H9 (cell line): ENCODE measurements at places on chromosomes 1 and 21. TPM values are rescaled to one million over a fixed set of nuclear protein-coding genes. Genes with fewer than 3 reads are reported as not detected.
A peak's percentile ranks its signal among the peaks of the same experiment; 100 is the strongest.

- H3K4me3 ChIP-seq, result no peak overlapping the region
- H3K27me3 ChIP-seq, result no peaks in the 10 kb centered on the region
- H3K36me3 ChIP-seq, result peaks cover 87% of the 10 kb centered on the region
- DNase-seq, result peak; percentile 83
- no peak overlapping the region for H3K27ac ChIP-seq
Observed at GRCh38 chr1:153749408-153750005, 21.7 kb downstream of the INTS3 start.

- H3K36me3 ChIP-seq, result no peaks in the 10 kb centered on the region
- DNase-seq, result no peak
- no peaks in the 10 kb centered on the region for H3K27me3 ChIP-seq
Observed at GRCh38 chr1:181206979-181207790, 118.7 kb downstream of the IER5 start.

S100A5 gene
- not detected in 2 replicates for total RNA-seq

PAQR6 gene
- total RNA-seq, result 14.6 and 15.8 TPM in 2 replicates

DNA sequence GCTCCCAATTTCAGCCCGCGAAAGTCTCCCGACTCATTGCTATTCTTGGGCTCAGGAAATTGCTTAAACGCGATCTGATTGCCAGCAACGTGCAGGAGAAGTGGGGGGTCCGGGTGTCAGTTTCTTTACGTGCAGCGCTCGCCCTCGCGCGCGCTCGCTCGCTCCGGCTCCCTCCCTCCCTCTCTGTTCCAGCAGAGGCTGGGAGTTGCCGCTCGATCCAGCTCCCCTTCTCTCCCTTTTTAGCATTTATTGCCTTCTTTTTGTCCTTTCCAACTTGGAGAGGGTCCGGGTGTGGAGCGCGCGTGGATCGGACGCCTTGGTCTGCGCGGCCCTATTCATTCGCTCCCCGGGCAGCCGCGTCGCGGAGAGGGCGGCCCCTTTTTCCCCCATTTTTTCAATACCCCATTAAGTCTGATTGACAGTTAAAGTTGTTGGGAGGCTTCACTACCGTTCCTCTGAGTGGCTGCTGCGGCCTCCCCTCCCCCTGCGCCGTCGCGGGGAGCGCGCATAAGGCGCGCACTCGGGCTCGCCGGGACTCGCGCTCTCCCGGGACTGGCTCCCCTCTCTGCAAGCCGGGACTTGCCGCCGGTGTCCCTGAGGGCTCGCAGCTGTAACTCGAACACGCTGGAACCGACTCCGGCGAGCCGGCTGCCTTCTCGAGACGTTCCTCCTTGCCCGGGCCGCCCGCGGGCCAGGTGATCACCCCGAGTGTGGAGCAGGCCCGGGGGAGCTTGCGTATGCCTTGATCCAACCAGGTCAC, at the start of gene DHRS3:
DHRS3 (minus strand) TSS at position 310 of the 760 bp plus-strand sequence. CDS start 862 bp downstream, outside the sequence.
- H3K4me1 ChIP-seq, result peaks cover 2% of the 10 kb centered on the region; the same call in 1 of the 2 replicates
- peaks cover 12% of the 10 kb centered on the region for H3K36me3 ChIP-seq
- peak within 1 kb of the TSS; percentile 96 for H3K4me3 ChIP-seq
- H3K27ac ChIP-seq, result no peak within 1 kb of the TSS

- peaks cover 5% of the 10 kb centered on the region; the same call in 1 of the 2 replicates for H3K36me3 ChIP-seq
- DNase-seq, result no peak
- H3K4me3 ChIP-seq, result no peak overlapping the region
- H3K4me1 ChIP-seq, result peaks cover 2% of the 10 kb centered on the region; the same call in 1 of the 2 replicates
Observed at GRCh38 chr1:30872948-30873263, 35.7 kb downstream of the SDC3 start.

GRCh38 chr1:179776831-179777230, 33.7 kb downstream of the FAM163A start:
- H3K4me3 ChIP-seq, result no peak overlapping the region
- H3K4me1 ChIP-seq, result no peaks in the 10 kb centered on the region
- no peak overlapping the region for H3K27ac ChIP-seq
- no peak for DNase-seq
- no peaks in the 10 kb centered on the region for H3K36me3 ChIP-seq
- no peaks in the 10 kb centered on the region for H3K27me3 ChIP-seq

AADACL3 gene
- total RNA-seq, result 0.22 and 0.35 TPM in 2 replicates

DNA sequence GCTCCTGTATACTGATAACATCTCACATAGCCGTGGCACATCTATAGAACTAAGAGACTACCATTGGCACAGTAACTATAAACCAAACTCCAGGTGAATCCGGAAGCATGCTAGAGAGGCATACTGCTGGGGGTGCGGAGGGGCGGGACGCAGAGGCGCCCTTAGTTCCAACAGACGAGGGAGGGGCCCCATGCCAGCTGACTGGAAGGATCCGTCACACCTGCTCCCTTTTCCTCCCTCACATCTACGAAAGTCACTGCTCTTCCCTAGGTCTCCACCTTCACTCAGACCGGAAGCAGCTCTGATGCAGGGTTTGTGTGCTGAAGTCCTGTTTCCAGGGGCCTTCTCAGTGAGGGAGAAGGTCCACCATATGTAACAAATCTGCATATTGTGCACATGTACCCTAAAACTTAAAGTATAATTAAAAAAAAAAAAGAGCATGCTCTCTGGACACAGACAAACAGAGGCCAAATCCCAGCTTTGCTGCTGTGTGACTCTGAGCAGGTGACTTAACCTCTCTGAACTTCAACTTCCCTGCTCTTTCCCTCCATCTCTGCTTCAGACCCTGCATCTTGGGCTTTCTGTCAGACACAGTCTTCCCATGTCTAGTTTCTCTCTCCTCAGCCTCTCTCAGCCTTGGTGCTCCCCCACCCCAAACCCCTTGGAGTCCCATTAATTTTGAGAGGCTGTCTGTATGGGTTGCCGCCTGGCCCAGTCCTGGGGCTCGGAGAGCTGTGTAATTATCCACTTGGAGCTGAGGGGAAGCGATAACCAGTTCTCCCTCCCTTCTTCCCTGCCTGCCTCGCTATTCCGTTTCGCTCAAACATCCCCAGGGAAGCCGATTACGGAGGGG, 7.8 kb upstream of the GJB5 start:
- no peaks in the 10 kb centered on the region for H3K36me3 ChIP-seq
- no peaks in the 10 kb centered on the region; the same call in 1 of the 2 replicates for H3K4me1 ChIP-seq
- no peak for DNase-seq
- no peak overlapping the region for H3K27ac ChIP-seq

OLFML3 gene
- total RNA-seq, result 171 and 176 TPM in 2 replicates

DISP1 gene
- total RNA-seq, result 2.5 and 2.6 TPM in 2 replicates

TMEM61 gene
- total RNA-seq, result 0.61 and 1.0 TPM in 2 replicates

DNA sequence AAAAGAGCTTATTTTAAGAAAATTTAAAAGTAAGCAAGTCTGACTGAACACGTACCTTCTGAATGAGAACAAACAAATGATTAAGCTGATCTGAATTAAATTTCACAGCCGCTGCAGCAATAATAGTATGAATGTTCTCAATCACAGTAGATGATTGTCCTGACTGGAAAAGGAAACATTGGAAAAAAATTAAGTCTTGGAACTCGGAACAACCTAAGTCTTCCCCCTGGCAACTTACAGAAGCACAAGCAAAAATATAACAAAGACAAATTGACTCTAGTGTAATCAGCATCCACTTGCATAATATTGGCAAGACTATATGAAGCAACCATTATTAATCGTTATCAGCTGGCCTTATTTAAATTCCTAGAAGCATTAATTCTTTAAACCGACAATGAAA, 60.5 kb downstream of the USP24 start:
- peaks cover 47% of the 10 kb centered on the region for H3K36me3 ChIP-seq
- no peaks in the 10 kb centered on the region for H3K27me3 ChIP-seq
- no peak overlapping the region for H3K4me3 ChIP-seq
- no peak for DNase-seq

DNA sequence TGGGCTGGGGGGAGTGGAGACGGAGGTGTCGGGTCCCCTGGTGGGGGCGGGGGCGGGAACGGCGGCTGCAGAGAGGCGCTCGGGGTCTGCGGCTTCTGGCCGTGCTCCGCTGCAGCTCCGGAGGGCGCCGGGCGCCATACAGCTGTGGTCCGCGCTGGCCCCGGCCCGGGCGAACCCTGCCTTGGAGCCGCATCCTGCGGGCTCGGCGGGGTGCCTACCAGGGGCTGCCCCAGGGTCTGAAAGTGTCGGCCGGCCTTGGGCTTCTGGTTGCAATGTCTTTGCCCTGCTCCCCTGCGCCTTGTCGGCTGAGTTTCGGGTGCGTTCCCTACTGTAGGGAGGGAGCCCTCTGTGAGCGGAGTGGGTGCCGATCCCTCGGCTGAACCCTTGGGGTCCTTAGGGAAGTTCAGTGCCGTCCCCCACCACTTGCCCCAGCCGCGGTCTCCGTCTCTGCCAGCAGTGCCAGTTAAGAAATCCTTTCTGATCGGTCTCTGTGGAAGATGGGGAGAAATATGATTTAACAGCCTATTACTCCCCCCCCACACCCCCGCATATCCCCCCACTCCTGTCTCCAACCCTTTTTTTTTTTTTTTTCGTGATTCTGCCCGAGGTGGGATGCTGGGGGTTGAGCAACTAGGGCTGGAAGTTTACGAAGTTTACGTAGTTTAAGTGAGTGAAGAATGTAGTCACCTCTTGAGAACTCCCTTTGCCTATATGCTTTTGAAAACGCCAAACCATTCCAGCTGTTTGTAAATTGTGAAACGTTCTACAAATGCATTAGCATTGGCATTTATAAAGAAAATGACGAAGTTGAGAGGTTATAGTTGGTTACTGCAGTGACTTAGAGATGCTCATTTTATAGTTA, 588 bp downstream of the NEXN start:
- DNase-seq, result peak; percentile 68
- no peak overlapping the region for H3K27ac ChIP-seq
- H3K4me1 ChIP-seq, result no peaks in the 10 kb centered on the region
- H3K4me3 ChIP-seq, result peak overlapping the region; percentile 96

GRCh38 chr1:47624531-47624930, 186.7 kb downstream of the FOXD2 start:
- H3K27ac ChIP-seq, result no peak overlapping the region
- H3K4me3 ChIP-seq, result no peak overlapping the region
- no peaks in the 10 kb centered on the region; the same call in 1 of the 2 replicates for H3K27me3 ChIP-seq
- H3K36me3 ChIP-seq, result no peaks in the 10 kb centered on the region
- peak; percentile 81 for DNase-seq
- H3K4me1 ChIP-seq, result no peaks in the 10 kb centered on the region

BARHL2 gene
- not detected in 2 replicates for total RNA-seq

ENAH gene
- 284 and 285 TPM in 2 replicates for total RNA-seq

ORC1 gene
- 44.3 and 46.4 TPM in 2 replicates for total RNA-seq

METTL18 gene
- total RNA-seq, result 8.0 and 8.7 TPM in 2 replicates

TFF2 gene
- total RNA-seq, result not detected in 2 replicates

DNA sequence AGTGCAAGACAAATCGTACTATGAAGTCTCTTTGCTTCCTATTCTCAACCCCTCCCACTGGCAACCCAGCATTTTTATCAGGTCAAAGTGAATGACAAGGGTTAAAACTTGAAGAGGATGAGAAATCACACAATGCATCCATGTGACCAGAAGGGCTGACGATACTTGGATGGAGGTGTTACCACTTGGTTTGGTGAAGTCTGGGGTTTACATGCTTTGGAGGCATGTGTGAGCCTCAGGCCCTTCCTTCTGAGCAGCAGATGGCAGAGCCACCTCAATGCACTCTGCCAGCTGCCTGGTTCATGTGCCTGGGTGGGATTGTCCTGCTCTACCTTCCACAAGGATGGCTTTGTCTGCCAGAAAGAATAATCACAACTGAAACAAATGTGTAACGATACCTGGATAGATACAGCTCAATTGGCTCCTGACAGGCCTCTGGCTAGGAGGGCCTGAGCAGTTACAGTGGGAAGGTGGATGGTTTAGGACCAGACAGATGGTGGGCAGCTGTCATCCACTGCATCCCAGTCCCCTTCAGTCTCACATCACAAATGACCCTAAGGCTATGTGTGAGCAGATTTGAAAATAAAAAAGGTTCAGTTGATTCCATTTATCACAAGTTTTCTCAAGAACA, 51.5 kb upstream of the CNIH3 start:
- no peak for DNase-seq
- H3K4me1 ChIP-seq, result no peaks in the 10 kb centered on the region
- H3K27ac ChIP-seq, result no peak overlapping the region

S100A4 gene
- 9.0 and 9.3 TPM in 2 replicates for total RNA-seq

BATF3 gene
- 2.1 and 2.2 TPM in 2 replicates for total RNA-seq

DNA sequence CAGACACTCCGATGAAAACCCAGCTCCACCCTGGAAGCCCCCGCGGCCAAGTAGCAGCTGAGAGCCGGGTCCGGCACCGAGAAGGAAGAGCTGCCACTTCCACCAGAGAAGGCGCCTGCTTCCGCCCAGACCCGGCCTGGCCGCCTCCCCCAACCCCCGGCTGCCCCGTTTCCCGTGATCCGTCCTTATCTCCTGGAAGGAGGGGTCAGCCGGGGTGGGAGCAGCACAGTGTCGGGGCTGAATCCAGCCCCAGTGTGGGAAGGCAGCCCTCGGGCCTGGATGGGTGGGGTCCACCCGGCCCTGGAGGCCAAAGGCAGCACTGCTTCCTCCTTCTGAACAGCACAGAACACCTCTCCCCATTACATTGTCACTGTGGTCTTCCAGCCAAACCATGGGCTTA, 69.4 kb downstream of the MEGF6 start:
- no peaks in the 10 kb centered on the region for H3K36me3 ChIP-seq
- no peaks in the 10 kb centered on the region for H3K27me3 ChIP-seq
- no peak overlapping the region for H3K27ac ChIP-seq
- no peak overlapping the region for H3K4me3 ChIP-seq

DNA sequence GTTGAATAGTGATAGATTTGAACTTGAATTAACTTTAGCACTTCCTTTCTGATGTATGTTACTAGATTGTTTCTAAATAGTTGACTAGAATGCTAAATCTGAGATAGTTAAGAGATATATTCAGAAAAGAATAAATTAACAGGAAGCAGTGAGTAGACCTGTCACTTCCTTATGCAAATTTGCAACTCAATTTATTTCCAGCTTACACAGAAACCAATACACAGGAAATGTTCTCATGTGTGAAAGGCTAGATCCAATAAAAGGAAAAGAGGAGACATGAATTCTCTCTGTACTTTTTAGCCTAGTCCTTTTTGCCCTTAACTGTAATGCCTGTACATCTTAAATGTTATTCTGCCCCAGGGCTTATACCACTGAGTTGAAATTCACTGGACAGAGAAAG, 522.3 kb downstream of the COL11A1 start:
- H3K36me3 ChIP-seq, result no peaks in the 10 kb centered on the region
- no peak overlapping the region for H3K27ac ChIP-seq
- no peaks in the 10 kb centered on the region for H3K4me1 ChIP-seq

GRCh38 chr21:37780991-37781983, 135.0 kb downstream of the KCNJ6 start:
- H3K36me3 ChIP-seq, result peaks cover 7% of the 10 kb centered on the region
- H3K4me1 ChIP-seq, result no peaks in the 10 kb centered on the region
- no peak overlapping the region for H3K27ac ChIP-seq
- no peak for DNase-seq

- no peak overlapping the region for H3K27ac ChIP-seq
- no peak overlapping the region for H3K4me3 ChIP-seq
- no peak for DNase-seq
- H3K4me1 ChIP-seq, result no peaks in the 10 kb centered on the region
- H3K27me3 ChIP-seq, result no peaks in the 10 kb centered on the region
- H3K36me3 ChIP-seq, result no peaks in the 10 kb centered on the region
Observed at GRCh38 chr21:27464648-27465047, 497.8 kb upstream of the ADAMTS5 start.

GRCh38 chr1:229105109-229105508, 165.8 kb upstream of the RAB4A start:
- no peaks in the 10 kb centered on the region for H3K27me3 ChIP-seq
- H3K4me3 ChIP-seq, result no peak overlapping the region
- DNase-seq, result no peak
- no peak overlapping the region for H3K27ac ChIP-seq
- no peaks in the 10 kb centered on the region for H3K36me3 ChIP-seq

- H3K4me1 ChIP-seq, result no peaks in the 10 kb centered on the region
- H3K36me3 ChIP-seq, result no peaks in the 10 kb centered on the region; the same call in 2 of the 3 replicates
- H3K27me3 ChIP-seq, result no peaks in the 10 kb centered on the region
- no peak for DNase-seq
Observed at GRCh38 chr21:21921410-21922232, 923.4 kb downstream of the NCAM2 start.
